ENCODE measurements at places on chromosomes 6 and 20.

GRCh38 chr6:169229615-169230321 is 23.9 kb downstream of the THBS2 start:
- no peak for DNase-seq

GRCh38 chr6:155259897-155260296 is 3.9 kb upstream of the CLDN20 start:
- DNase-seq = no peak

DNA sequence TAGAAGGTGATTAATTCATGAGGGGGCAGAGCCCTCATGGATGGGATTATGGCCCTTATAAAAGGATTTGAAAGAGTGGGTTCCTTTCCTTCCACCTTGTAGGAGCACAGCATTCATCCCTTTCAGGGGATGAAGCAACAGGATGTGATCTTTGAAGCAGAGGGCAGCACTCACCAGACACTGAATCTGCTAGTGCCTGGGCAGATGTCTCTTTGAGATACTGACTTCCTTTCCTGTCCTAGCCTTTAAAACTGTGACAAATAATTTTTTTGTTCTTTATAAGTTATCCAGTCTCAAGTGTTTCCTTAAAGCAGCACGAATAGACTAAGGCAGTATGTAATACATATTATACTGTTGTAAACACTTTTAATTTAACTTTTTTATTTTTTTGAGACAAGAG is 538.6 kb upstream of the RNF217 start:
- DNase-seq = no peak

- no peak for DNase-seq
Measured at GRCh38 chr6:166623318-166623717, 3.7 kb downstream of the RPS6KA2 start.

DNA sequence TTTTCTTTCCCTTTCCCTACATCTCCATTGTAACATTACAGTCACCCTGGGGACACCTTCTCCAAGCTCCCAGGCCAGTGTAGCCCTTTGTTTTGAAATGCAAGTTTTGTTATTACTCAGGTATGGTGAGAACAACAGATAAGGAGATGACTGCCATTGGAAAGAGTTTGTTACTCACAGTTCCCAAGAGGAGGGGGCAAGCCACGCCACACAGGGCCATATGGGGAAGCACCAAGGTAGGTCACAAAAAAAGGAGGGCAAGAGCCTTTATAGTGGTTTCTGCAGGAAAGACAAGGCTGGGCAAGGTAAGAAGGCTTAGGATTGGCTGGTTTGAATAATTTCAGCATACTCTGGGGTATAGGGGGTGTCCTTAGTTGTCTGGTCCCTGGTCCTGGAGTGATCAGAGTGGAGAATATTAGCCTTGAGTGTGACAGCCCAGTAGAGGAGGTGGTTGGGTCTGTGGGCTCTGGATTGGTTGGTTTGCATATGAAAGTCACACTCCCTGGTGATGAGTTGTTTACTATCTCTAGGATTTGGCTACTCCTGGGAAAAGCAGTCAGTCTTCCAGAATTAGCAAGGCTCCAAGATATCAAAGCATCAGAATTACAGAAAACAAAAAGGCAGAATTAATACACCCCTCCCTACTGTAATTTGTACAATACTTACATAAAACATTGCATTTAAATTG is 33.1 kb upstream of the SMLR1 start:
- no peak for DNase-seq

- DNase-seq = no peak
Measured at GRCh38 chr6:121480099-121480713, 44.8 kb downstream of the GJA1 start.
